HFFc6 (cell line): ENCODE measurements at places on chromosomes 4 and X.
A peak's percentile ranks its signal among the peaks of the same experiment; 100 is the strongest.

DNA sequence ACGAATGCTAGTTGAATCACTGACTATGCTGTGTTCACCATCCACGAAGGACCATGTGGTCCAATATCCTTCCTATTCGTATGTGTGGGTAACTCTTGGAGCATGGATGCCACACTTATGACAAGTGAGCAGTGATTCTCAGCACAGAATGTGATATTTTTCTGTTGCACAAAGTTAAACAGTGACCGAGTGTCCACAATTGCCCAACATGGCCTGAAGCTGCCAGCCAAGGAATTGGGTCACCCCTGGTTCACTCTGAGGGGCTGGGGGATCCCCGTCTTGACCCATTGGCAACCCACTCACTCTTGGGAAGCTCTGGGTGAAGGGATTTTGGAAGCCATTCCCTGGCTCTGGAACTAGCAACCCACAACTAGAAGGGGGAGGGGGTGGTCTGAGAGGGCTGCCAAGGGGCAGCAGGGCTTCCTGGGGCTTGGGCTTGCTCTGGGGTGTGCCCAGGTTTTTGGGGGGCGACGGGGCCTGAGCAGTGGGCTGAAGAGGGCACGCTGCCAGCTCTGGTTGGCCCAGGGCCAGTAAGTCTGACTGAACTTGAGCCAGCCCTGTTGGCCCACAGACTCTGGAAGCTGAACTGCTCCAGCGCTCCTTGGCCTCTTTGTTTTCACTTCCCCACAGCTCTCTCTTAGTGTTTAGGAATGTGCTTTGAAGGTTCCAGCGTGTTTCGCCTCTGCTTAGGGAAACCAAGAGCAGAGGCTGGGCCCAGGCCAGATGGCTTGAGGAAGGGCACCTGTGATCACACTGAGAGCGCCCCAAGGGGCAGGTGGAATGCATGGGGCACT lies 43.1 kb upstream of the BCOR start:
- no peak for DNase-seq

- no peak for DNase-seq
Measured at GRCh38 chrX:27675493-27675892, 85.3 kb downstream of the DCAF8L2 start.

GRCh38 chr4:162582180-162582579 lies 418.4 kb upstream of the FSTL5 start:
- DNase-seq = no peak

DNA sequence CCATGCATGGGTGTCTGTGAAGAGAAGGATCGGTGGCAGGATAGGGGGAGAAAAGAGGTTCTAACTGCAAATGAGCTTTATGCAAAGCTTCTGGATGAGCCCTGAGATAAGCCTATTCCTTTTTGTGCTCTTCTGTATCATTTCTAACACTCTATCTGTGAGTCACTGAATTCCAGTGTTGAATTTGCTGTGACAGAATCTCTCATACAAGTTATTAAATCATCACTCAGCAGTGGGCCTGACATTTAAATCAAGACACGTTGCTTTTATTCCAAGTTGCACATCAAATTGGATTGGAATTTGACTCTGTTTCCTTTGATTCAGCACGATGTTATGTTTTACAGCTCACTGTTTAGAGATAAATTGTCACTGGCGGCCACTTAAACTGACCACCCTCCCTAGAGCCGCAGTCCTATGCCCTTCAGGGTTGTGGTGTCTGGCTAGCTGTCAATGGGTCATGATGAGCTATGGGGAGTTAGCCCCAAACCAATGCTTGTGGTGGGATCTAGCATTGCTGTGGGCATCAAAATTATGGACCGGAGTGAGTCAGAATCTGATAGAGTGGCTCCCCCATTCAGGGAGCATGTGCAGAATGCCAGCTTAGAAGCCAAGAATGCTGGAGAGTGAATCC lies 42.7 kb downstream of the LHFPL1 start:
- DNase-seq = peak; percentile 27

DNA sequence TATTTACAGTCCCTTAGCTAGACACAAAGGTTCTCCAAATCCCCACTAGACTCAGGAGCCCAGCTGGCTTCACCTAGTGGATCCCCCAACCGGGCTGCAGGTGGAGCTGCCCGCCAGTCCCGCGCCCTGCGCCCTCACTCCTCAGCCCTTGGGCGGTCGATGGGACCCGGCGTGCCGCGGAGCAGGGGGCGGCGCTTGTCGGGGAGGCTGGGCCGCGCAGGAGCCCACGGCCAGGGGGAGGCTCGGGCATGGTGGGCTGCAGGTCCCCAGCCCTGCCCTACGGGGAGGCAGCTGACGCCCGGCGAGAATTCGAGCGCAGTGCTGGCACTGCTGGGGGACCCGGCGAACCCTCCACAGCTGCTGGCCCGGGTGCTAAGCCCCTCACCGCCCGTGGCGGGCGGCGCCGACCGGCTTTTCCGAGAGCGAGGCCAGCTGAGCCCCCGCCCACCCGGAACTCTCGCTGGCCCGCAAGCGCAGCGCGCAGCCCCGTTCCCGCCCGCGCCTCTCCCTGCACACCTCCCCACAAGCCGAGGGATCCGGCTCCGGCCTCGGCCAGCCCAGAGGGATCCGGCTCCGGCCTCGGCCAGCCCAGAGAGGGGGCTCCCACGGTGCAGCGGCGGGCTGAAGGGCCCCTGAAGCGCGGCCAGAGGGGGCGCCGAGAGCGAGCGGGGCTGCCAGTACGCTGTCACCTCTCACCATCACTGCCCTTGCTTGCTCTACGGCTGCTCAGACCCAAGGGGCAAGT lies 39.4 kb downstream of the WFS1 start:
- DNase-seq = no peak

DNA sequence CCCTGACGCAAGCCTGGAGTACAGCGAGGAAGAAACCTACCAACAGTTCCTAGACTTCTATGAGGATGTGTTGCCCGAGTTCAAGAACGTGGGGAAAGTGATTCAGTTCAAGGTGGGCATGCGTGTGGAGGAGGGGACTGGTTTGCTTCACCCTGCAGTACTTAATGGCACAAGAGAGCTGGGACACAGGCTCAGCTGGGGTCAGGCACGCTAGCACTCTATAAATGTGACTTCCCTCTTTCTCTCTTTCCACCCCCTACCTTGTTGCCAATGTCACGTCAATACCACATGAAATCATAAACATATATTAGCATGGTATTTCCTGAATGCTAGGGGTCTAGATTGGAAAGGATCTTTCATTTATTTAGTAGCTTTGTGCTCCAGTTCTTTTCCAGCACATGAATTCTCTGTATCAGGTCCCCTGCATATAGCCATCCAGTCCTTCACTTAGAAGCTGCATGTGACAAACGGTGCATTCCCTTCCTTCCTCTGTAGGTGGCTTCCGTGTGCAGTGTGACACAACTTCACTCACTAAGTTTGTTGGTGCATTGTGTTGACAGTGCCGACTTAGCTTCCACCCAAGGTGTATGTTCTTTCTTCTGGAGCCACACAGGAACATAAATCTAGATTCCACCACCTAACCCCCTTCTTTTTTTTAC lies 25.6 kb downstream of the ZRSR2 start:
- no peak for DNase-seq

- no peak for DNase-seq
Measured at GRCh38 chr4:95761871-95762270, 78.0 kb upstream of the PDHA2 start.

GRCh38 chr4:36243355-36244256 lies 708 bp downstream of the ARAP2 start:
- no peak for DNase-seq

- DNase-seq = no peak
Measured at GRCh38 chr4:113162089-113162488, 112.6 kb downstream of the ANK2 start.

- no peak for DNase-seq
Measured at GRCh38 chr4:10734697-10735096, 50.1 kb upstream of the CLNK start.

DNA sequence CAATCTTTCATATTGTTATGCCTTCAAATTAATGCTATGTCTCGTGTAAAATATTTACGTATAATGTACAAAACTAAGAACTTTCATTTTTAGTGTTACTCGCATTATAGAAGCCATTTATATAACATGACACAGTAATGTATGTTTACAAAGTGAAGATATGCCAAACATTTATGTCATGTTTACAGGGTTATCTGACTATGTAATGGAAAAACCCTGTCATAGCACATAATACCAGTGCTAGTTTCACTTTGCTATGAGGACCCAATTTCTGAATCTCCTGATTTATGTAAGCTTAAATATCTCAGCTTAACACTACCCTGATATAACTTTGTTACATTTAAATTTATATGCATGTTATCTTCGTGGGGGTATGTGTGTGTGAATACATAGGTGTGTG lies 233.1 kb downstream of the FAT4 start:
- no peak for DNase-seq

- DNase-seq = no peak
Measured at GRCh38 chr4:153663667-153664066, 20.4 kb upstream of the TLR2 start.

DNA sequence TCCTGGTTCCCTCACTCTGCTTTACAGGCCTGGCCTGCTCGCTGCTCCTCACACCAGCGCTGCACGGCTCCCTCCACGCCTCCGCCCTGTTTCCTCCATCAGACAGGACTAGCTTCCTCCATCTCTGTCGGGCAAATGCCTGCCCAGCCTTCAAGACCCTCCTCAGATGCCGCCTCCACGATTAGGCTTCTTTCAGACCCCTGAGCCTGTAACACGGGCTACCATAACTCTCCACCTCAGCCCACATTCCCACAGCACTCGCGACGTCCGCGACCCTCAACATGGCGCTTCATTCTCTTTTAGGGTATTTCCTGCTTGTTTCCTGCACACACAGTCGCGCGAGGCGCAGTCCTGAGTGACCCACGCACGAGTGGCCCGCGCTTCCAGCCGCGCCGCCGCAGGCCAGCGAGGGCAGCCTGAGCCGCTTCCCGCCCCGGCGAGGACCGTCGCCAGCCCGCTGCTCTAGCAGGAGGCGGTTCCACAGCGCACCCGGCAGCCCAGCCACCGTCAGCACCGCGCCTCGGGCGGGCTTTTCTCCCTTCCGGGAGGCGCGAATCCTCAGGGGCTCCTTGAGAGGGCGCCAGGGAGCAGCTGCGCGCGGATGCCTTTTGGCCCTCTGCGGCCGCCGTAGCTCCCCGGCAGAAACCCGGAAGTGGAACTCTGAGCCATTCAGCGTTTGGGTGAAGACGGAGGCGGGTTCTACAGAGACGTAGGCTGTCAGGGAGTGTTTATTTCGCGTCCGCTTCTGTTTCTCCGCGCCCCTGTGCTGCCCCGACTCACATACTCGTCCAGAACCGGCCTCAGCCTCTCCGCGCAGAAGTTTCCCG lies at the start of gene FRG1:
FRG1 (plus strand) TSS at position 695 of the 827 bp plus-strand sequence. CDS start 138 bp downstream, outside the sequence.
- peak; percentile 96 for DNase-seq

GRCh38 chr4:181108237-181108636 lies 1135.0 kb upstream of the TENM3 start:
- DNase-seq = no peak

DNA sequence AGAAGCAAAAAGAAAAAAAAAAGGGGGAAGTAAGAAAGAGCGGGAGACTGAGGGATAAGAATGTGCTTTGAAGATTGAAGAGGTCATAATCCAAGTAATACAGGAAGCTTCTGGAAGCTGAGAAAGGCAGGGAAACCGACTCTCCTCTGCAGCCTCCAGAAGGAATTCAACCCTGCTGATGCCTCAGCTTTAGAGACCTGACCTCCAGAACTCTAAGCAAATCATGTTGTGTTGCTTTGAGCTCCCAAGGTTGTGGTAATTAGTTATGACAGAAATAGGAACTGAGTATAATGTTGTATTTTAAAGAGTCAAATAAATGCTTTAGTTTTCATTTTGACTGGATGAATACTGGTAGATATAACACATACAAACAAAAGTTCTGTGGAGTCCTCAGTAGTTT lies 48.0 kb upstream of the FAT1 start:
- no peak for DNase-seq

- DNase-seq = peak; percentile 41
Measured at GRCh38 chrX:78092296-78092695, 11.8 kb upstream of the PGK1 start.

DNA sequence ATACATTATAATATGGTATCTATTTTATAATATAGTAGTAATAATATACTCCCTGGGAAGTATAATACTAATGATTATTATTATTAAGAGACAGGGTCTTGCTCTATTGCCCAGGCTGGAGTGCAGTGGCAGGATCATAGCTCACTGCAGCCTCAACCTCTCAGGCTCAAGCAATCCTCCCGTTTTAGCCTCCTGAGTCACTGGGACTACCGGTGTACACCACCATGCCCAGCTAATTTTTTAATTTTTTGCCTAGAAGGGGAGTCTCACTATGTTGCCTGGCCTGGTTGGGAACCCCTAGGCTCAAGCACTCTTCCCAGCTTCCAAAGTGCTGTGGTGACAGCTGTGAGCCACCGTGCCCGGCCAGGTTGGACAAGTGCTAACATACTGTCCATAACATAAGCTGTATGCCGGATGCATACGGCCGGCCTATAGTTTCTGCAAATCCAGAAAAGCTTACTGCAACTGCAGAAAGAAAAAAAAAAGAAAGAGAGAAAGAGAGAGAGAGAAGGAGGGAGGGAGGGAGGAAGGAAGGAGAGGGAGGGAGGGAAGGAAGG lies 94.2 kb upstream of the PPP2R3B start:
- DNase-seq = no peak

DNA sequence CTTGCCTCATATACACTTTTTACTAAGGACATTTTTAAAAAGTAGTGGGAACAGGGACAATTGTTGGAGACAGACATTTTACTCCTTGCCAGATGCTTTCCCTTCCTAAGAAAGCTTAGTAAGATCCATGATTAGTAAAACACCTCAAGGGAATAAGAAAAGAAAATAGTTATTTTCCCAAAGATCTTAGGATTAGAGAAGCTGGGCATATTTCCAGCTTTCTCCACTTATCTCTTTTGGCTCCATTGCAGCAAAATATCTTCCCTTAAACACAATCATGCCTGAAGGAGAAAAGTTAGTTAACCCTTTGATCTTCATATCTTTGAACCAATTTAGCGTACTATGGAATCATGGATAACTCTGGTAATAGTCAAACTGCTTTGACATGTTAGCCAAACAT lies 257.9 kb downstream of the PCDH18 start:
- peak; percentile 3 for DNase-seq

GRCh38 chr4:147571036-147571770 lies 46.0 kb upstream of the TMEM184C start:
- DNase-seq = no peak

- DNase-seq = peak; percentile 8
Measured at GRCh38 chr4:184838249-184839074, 12.7 kb upstream of the ACSL1 start.

- DNase-seq = no peak
Measured at GRCh38 chr4:60709061-60709460, 491.1 kb upstream of the ADGRL3 start.

GRCh38 chrX:39969819-39970504 lies 127.8 kb downstream of the BCOR start:
- DNase-seq = no peak

GRCh38 chrX:69264158-69264581 lies 98.9 kb upstream of the PJA1 start:
- no peak for DNase-seq

- no peak for DNase-seq
Measured at GRCh38 chrX:114619874-114620273, 36.0 kb downstream of the HTR2C start.

DNA sequence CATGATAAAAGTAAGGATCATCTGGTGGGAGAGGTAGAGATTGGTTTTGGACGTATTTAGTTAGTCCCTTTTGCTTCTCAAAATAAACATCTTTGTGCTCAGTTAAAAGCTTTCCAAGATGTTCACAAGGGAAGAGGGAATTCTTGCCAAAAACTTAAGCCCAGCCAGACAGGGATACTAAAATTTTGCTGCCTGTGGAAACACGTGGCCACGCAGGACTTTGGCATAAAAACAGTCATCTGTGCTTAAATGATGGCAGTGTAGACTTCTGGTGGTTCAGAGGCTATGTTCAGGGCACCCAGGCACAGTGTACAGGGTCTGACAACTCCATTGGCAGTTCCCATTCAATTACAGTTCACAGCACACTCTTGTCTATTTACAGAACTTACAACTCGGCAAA lies 93.2 kb upstream of the JADE1 start:
- no peak for DNase-seq
